IPS DF 6.9 (cell line): ENCODE measurements at places on chromosomes 5 and 9.

GRCh38 chr5:1997640-1998347 is 115.1 kb upstream of the IRX4 start:
- no peak for DNase-seq

GRCh38 chr5:139391570-139392323 is 2.0 kb upstream of the MZB1 start:
- DNase-seq, result no peak

DNA sequence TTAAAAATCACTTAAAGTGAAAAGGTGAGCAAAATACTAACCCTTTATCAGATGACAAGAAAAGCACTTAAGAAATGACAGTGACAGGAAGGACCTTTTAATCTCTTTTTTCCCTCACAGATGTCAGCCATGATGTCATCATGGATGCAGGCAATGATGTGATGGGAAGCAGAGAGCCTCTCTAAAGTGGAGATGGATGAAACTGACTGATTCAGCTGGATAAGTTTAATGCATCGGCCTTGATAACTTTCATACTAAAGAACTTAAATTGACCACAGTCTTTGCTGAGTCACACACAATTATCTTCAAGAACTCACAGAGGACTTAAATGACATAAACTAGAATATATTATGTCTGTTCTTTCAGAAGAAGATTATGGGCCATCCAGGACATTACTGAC is 153.2 kb upstream of the FGF10 start:
- no peak for DNase-seq

- no peak for DNase-seq
Measured at GRCh38 chr5:178419651-178420050, 170.5 kb downstream of the COL23A1 start.

- no peak for DNase-seq
Measured at GRCh38 chr9:124559871-124560270, 52.7 kb upstream of the NR5A1 start.

GRCh38 chr9:35226651-35227050 is 64.8 kb downstream of the UNC13B start:
- DNase-seq, result no peak

GRCh38 chr5:43687275-43687674 is 84.3 kb downstream of the NNT start:
- no peak for DNase-seq

DNA sequence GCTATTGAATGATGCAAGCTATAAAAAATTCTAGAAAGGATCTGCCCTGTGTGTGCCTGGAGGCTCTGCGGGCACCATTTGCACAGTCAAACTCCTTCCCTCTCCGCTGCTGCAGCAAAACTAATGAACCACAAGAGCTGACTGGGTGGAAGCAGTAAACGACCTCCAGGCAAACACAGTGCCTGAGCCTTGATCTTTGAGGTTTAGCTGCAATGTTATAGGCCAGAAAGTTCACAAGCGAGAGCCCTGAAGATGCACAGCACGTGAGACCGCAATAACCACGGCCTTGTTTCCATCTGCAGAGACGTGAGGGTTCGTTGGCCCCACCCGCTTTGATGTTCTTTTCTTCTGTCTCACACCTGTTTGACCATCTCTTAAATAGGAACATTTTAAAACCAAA is 69.2 kb upstream of the S1PR3 start:
- no peak for DNase-seq

- DNase-seq, result no peak
Measured at GRCh38 chr9:122986010-122986409, 45.2 kb downstream of the RABGAP1 start.

- DNase-seq, result no peak
Measured at GRCh38 chr9:133121915-133122550, 993 bp upstream of the RALGDS start.

DNA sequence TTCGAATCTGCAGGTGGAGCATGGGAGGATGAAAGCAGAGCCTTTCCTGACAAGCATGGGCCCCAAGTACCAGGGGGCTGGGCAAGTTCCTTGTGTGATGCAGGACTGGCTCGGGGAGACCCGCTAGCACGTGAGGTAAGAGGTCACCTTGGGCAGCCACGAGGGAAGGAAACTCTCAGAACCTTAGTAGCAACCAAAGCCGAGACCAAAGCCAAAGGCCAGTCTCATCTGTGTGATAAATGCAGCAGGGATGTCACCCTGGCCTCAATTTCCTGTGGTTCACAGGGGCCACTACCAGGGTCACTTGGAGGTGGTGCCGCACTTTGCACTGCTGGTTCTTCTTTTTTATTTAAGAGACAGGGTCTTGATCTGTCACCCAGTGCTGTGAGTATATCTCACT is 39.5 kb downstream of the PRRT1B start:
- DNase-seq, result no peak

GRCh38 chr9:78612091-78612490 is 315.2 kb downstream of the PSAT1 start:
- DNase-seq, result no peak

DNA sequence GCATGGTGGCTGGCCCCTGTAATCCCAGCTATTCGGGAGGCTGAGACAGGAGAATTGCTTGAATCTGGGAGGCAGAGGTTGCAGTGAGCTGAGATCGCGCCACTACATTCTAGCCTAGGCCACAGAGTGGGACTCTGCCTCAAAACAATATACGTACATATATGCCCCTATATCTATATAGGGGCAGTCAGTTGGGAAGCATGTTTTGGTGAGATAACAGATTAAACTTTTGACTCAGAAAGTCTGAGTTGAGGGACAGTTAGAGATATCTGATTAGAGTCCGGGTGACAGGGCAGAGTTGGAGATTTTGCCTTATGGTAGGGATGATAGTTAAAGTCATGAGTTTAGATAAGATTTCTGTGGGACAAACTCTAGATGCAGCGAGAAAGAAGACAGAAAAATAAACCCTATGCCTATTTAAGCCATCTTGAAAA is 71.8 kb upstream of the ALDH1A1 start:
- no peak for DNase-seq

GRCh38 chr5:138611678-138612218 is 36.5 kb upstream of the HSPA9 start:
- DNase-seq, result no peak

DNA sequence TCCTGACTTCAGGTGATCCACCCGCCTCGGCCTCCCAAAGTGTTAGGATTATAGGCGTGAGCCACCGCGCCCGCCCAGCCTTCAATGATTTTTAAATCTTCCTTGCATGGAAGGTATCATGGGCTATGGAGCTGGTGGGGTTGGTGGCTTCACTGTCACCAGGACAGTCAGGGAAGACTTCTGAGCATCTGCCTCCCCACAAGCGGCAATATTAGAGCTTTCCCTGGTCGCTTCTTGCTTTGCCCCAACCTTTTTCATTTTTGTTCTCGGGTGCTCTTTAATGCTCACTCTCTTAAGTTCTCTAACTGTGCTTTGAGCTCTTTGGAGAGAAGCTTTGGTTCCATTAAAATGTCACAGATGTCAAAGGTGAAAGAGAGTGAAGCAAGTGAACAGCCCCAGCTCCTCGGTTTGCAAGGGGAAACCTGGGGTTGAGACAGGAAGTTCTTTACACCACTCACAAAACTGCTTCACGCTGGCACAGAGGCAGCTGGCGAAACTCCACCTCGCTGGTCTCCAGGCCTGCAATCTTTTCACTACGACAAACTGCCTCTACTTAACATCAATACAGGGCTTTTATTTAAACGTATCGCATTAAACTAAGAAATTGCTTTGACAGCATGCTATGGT is 142.5 kb upstream of the RETREG1 start:
- DNase-seq, result no peak

DNA sequence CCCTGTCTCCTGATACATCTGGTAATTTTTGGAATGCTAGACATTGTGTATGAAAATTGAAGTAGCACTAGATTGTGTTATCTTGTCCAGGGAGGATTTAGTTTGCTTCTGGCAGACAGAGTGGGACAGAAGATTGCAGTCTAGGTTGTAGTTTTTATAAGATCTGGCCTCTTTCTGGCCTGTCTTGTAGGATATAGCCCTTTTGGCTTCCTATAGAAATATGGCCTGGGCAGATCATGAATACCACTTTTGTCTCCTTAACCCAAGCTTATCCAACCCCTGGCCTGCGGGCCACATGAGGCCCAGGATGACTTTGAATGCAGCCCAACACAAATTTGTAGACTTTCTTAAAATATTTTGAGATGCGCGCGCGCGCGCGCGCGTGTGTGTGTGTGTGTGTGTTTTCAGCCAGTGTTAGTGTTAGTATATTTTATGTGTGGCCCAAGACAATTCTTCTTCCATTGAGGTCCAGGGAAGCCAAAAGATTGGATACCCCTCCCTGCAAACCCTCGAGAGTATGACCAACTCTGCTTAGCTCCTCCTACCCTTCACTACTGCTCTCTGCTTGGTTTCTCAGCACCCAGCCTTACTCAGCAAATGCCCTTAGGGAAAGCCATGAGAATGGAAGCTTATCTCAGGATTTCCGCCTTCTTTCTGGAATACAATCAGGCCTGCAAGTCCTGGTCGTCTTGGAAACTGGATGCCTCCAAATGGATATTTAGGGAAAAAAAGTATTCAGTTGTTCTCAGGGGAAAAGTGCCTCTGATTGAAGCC is 26.5 kb downstream of the ANKRD33B start:
- DNase-seq, result peak; percentile 55

GRCh38 chr5:143208781-143209510 is 194.5 kb downstream of the NR3C1 start:
- peak; percentile 22 for DNase-seq

DNA sequence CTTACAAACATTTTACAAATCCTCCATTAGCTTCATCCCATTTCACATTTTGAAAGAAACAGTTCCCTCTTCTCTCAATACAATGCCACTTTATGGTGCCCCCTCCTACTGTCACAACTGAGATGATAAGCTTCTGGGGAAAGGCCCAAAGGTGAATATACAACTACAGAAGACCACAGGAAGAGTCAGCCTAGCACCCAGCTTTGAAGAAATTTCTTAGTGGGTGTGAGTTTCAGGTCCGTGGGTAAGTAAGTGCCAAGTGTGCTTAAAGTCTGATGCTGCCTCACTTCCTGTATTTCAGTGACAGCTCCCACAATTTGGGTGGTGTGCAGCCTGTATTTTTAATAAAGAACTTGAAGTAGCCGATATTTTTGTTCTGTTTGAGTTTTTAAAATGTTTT is 68.1 kb downstream of the ARHGEF28 start:
- no peak for DNase-seq

DNA sequence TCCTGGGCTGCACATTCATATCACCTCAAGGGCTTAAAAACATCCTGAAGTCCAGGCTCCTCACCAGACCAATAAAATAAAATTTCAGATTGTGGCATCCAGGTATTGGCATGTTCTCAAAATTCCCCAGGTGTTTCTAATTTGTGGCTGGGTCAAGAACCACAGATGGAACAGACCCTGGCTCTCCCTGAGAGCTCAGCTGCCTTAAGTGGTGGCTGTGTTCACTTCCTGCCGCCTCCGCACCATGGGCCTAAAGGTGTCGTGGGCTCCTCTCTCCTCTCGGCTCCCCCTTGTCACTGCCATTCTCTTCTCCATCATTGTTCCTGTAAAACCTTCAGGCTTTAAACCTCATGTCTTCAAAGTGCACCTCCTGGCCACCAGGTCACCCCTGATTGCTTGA is 17.8 kb upstream of the CCNJL start:
- DNase-seq, result no peak

DNA sequence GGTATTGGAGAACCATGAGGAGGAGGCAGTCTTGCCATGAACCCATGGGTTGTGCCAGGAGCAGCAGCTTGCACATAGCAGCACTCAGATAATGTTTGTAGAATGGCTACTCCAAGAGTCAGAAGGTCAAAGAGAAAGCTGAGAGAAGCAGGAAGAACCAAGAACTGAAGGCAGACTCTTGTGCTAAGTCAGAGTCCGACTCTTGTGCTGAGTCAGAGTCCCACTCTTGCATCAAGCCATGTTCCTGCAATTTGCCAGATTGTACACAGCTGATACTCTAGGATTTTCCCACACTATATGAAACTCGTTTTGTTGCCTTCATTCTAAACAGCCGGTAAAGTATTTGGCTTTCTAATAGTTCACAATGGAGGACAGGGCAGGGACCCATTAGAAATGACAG is 26.2 kb upstream of the HSPA9 start:
- DNase-seq, result no peak

DNA sequence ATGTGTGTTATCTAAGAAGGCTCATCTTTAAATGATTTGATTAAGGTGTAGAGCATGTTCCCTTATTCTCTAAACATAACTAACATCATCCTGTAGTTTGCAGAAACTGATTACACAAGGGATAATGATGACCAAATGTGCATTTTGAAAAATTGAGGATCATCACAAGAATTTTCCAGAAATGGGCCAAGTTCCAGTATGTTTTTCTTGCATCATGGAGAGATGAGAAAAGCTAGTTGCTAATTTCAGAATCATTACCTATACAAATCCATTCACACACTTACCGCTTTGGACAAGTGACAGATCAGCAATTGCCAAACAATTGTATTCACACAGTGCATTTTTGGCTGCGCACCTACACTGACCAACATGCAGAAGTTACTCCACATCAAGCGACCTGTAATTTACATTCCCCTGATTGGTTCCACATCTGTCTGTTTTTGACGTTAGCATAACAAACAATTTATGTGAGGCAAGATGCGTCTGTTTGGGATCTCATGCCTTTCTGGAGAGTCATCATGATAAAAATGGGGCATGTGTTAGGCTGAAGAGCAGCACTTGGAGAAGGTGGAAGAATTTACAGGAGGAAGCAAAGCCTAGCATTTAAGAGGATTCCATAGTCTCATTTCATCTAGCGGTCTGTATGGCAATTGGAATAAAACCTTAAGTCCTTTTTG is 2.8 kb upstream of the BNC2 start:
- DNase-seq, result no peak

- no peak for DNase-seq
Measured at GRCh38 chr5:83277154-83277553, 194.4 kb upstream of the VCAN start.

- DNase-seq, result no peak
Measured at GRCh38 chr9:6498982-6499381, 86.0 kb downstream of the UHRF2 start.

GRCh38 chr9:89530726-89531125 is 32.8 kb upstream of the SEMA4D start:
- no peak for DNase-seq

DNA sequence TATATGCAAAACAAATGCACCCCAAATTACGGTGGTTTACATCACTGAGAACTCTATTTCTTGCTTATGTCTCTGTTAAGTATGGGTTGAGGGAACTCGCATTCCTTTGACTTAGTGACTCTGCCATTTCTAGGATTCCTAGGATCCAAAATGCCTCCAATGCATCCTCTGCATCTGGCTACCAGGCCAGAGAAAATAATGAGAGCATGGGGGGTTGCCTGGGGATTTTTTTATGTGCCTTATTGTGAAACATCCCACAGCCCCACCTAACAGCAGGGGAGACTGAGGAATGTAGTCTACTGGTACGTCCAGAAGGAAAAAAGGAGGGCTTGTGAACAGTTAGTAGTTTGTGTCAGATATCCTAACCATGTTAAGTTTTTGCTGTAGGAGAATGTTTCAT is 466.0 kb upstream of the ARRDC3 start:
- no peak for DNase-seq

GRCh38 chr5:37077146-37077545 is 172.0 kb downstream of the CPLANE1 start:
- no peak for DNase-seq

- DNase-seq, result no peak
Measured at GRCh38 chr5:43312076-43312661, 1.0 kb downstream of the HMGCS1 start.

GRCh38 chr9:96483197-96483596 is 33.2 kb downstream of the HABP4 start:
- no peak for DNase-seq
